ENCODE measurements at places on chromosomes 2 and 18.
A peak's percentile ranks its signal among the peaks of the same experiment; 100 is the strongest.

- DNase-seq: no peak
Measured at GRCh38 chr18:52343731-52344340, 3.8 kb downstream of the DCC start.

DNA sequence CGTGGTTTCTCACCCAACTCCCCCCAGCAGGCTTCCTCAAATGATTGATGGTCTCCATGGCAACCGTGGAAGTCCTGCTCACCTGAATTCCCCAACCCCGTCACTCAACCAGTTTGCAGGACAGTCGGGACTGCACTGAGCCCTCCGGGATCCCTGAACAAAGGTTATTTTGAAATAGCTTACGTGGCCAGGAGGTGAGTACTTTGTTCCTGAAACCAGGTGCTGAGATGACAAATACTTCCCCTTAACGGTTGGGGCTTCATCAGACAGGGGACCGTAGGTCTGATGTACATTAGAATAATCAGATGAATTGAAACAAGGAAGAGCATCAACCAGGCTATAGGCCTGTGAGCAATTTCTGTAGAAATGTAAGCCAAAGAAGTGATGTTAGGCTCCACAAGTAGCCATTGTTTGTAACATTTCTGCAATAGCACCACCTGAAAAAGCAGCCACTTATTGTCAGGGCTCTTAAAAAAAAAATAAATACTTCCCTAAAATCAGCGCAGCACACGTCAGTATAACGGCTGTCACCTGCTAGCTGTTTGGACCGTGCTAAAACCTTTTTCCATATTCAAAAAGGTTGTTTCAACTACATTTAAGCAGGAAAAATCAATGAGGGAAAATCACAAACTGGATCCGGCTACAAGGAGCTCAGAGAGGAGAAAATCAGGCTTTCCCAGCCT, 206.4 kb upstream of the ID2 start:
- DNase-seq: peak; percentile 70

GRCh38 chr2:174335254-174335987, 667 bp downstream of the SP9 start:
- DNase-seq: peak; percentile 56

GRCh38 chr18:12777500-12777944, 74.7 kb downstream of the PSMG2 start:
- no peak for DNase-seq

GRCh38 chr2:239078128-239078924, 230.4 kb downstream of the TWIST2 start:
- DNase-seq: no peak

GRCh38 chr18:715626-716025, 3.2 kb upstream of the ENOSF1 start:
- DNase-seq: no peak

DNA sequence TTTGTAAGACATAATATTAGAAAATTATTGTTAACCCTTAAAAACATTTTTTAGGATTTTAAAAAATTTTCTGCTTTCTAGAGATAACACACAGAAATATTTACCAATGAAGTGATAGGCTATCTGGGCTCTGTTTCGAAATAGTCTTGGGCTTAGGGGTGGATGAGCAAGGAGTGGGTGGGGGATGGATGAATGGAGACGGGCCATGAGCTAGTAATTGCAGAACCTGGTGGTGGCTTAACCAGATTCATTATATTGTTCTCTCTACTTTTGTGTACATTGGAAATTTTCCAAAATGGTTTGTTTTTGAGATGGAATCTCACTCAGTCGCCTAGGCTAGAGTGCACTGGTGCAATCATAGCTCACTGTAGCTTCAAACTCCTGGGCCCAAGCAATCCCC, 89.6 kb downstream of the TCF7L1 start:
- peak; percentile 60 for DNase-seq

DNA sequence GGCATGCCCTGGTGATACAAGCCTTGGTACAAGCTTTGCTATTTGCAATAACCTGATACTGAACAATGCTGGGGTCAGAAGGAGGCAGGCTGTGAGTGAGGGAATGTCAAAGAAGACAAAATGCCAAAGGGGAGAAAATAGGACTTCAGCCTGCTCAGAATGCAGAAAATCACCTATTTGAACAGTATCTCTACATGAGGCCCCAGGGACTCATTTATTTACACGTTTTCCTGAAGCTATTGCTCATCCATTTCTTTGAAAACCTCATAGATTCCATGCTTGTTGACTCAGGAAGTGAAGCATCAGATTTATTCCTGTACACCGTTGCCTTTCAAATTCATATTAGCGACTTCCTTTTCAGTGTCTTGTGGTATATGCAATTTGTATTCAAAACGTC, 69.4 kb upstream of the CBLN2 start:
- DNase-seq: no peak

DNA sequence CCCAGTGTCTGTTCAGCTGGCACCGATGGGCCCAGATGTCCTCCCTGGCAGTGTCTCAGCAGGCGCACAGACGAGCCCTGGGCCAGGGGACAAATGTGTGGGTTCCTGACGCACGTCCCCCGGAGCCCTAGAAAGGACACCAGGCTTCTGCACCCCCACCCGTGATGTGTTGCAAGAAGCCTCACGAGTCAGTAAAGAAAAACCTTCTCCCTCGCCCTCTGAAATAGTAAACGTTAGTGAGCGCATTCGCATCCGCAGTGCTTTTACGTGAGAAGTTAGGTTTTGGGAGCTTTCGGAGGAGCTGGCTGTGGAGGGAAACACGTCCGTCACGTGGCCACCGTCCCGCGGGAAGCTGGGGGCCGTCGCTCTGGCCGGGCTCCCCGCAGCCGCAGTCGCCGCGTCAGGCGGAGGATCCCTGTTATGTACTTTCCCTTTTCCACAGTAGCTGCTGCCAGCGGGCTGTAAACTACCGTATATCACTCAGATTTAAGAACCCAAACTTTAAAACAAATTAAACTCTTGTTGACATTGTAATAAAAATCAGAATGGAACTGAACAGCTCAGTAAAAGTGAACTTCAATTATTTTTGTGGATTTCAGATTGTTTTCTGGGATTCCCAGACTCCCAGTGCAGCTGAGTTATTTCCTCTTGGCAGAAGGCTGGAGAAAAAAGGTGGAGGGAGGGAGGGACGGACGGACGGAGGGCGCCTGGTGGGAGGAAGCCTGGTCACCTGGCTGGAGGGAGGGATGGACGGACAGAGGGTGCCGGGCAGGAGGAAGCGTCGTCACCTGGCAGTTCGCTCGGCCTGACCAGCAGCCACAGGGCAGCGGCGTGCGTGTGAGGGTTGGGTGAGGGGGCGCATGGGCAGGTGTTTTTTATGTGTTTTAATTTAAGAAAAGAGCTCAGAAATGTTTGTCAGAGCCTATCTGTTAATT, 112.1 kb downstream of the NFATC1 start:
- DNase-seq: no peak

- DNase-seq: no peak
Measured at GRCh38 chr2:167943368-167943767, 304.0 kb downstream of the STK39 start.

- DNase-seq: no peak
Measured at GRCh38 chr18:8520266-8520665, 89.0 kb upstream of the RAB12 start.

- DNase-seq: no peak
Measured at GRCh38 chr2:33342171-33342570, 134.3 kb upstream of the RASGRP3 start.

DNA sequence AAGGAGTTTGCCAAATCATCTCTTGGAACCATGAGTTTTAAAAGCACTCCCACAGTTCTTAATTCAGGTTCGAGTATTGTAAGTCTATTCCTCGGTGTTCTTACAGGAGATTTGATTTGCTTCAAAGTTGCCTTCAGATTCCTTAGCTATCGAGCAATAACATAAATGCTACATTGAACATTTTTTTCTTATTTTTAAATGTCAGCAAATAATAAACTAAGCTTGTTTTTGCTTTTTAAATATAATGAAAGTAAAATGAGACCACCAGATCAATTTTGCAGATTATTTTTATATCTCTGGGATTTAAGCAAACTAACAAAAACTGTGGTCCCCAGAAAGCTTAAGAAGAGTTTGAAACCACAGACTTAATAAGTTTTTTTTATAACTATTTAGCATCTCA, 195.5 kb downstream of the LNPK start:
- DNase-seq: no peak

DNA sequence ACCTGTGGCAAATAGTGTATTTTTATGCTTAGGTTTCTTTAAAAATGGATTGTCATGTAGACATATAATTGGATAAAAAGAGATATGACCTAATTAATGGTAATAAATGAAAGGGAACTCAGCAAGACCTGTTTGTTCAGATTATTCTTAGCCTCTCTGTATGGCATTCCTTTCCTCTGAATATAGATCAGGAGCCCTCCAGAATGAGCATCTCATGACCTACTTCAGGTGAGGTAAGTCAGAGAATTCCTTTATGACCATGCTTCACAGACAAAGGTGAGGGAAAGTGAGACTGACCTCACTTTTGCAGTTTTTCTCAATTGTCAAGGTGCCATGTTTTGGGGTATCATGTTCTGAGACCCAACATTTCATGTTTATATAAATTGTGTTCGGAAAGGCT, 1744.3 kb upstream of the PIK3C3 start:
- no peak for DNase-seq

DNA sequence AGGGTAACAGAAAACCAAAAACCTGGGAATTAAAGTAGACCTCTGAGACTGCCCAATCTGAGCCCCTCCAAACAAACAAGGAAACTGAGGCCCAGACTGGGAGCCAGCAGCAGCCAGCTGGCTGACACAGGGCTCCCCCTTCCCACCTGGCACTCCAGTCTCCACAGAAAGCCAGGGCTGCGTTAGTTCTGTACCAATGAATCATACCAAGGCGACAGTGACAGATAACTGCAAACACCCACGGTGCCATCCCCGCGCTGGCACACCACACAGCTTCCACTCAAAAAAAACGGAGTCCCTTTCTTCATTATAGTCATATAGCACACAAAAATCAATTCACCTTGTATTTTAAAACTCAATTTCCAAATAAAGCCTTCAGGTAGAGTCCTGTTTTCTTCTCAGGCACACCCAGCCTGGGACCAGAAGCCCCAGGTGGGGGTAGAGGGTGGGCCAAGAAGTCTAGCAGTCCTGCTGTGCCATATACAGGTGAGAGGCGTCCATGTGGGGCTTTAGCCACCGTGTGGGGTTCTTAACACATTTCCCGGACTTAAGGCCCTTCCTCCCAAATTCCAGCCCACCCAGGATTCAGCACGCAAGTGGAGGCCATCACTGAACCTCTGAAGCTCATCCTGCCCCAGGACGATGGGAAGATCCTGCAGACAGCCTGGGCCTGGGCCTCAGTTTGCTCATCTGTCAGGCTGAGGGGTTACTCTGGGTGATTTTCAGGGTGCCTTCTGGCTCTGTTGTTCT, 1.2 kb downstream of the PER2 start:
- DNase-seq: no peak

DNA sequence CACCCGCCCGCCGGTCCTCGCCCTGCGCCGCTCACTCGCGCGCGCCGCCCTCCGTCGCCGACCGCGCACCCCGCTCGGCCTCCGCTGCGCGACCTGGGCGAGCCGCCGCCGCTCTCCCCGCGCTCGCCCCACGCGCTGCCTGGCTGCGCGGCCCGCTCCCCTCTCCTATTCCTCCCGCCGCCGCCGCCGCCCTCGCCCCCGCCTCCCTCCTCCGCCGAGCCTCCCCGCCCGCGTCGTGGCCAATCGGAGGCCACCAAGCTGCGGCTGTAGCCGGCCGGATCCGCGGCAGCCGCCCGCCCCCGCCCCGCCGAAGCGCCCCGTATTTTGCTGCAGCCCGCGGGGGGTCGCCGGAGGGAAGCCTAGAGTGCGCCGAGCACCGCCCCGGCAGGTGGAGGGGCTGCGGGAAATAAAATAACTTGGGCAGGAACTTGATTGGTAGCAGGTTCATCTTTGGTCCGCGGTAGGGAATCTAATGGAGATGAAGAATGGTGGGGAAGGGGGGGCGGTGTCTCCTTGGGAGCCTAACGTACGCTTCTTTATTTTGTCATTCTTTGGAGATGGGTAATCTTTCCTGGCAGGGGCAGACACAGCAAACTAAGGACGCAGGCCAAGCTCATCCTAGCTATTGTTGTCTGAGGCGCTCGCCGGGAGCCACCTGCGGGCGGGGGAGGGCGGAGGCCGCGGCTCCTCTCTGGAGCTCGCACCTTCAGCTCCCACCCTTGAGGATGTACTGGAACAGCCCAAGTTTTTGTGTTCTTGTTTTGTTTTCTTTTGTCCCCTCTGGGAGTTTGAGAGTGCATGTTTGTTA, 1.1 kb upstream of the CDH2 start:
- peak; percentile 90 for DNase-seq

DNA sequence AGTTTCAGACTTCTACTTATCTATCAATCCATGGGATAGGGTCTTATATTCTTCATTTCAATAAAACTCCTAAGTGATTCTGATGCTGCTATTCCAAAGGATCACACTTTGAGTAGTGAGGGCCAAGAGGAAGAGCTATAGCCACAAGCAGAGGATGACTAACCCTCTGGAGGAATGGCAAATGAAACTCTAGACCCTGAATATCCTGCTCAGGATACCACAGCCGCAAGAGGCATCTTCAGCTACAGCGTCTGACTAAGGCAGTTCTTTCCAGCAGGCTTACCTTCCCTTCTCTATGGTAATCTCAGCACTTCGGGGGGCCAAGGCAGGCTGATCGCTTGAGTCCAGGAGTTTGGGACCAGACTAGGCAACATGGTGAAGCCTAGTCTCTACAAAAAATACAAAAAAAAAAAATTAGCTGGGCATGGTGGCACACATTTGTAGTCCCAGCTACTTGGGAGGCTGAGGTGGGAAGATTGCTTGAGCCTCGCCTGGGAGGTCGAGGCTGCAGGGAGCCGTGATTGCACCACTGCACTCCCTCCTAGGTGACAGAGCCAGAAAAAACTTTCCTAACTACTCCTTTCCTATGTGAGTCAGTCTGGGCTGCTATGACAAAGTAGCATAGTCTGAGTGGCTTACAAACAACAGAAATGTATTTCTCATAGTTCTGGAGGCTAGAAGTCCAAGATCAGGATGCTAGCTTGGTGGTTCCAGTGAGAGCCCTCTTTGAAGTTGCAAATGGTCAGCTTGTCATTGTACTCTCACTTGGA, 371.9 kb downstream of the IRS1 start:
- DNase-seq: no peak

- no peak for DNase-seq
Measured at GRCh38 chr2:236646871-236647270, 77.2 kb downstream of the ACKR3 start.

DNA sequence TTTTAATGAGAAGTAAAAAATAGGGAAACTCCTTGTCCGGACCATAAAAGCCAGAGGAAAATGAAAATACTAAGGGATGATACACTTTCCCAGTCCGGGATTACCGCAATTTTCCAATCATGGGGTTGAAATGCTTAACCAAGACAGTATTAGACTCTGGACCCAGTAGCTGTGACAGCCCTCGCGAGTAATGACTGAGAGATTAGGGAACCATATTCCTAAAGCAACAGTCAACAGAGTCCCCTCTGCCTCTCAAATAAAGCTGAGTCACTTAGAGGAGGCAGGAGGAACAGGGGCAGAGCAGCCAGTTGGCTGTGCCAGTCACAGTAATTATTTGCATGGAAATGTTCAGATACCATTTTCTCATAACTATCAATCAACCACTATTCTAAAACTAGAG, 34.8 kb downstream of the GPATCH11 start:
- DNase-seq: no peak

GRCh38 chr2:217301142-217301925, 441.5 kb upstream of the TNP1 start:
- no peak for DNase-seq

Data from NCI-H345 (cell line).